ENCODE measurements at places on chromosomes 13 and 19.

- DNase-seq: peak; percentile 29
Measured at GRCh38 chr19:12720851-12721655, 2.7 kb downstream of the TNPO2 start.

DNA sequence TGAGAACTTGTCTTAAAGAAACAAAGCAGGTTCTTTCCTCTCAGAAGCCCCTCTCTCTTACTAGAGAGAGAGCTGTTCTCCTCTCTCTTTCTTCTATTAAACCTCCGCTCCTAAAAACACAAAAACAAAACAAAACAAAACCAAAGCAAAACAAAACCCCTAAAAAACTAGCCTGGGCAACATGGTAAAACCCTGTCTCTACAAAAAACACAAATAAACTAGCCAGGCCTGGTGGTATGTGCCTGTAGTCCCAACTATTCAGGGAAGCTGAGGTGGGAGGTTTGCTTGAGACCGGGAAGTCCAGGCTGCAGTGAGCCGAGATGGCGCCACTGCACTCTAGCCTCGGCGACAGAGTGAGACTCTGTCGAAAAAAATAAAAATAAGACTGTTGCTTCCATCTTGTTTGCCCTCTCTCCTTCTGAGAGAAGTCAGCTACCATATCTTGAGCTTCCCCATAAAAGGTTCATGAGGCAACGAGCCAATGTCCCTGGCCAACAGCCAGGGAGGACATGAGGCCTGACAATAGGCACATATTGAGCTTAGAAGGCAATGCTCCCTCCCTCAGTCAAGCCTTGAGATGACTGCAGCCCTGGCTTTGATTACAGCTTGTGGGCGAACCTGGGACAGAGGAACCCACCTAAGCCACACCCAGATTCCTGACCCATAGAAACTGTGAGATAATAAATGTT lies 17.5 kb upstream of the FLT3 start:
- no peak for DNase-seq

- DNase-seq: no peak
Measured at GRCh38 chr19:1854542-1855039, 6.3 kb upstream of the REXO1 start.

DNA sequence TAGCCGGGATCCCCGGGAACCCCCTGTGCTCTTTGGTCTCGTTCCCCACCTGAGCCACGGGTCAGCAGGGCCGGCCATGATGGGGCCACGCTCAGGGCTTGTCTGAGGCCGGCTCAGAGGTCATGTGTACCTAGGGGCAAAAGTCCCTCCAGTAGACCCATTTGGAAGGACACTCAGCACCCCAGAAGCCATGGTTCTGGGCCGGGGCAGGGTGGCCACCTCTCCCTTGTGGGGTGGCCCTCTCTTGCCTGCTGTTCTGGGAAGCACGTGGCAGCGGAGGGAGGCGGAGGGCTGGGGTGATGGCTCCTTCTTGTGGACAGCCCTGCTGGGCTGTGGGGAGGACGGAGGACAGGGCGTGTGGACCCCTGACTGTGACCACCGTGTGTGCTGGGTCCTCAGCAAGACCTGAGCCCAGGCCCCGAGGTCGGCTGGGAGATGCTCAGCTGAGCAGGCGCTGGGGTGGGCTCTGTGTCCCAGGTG lies 6.4 kb upstream of the PEAK3 start:
- no peak for DNase-seq

- DNase-seq: no peak
Measured at GRCh38 chr13:30841154-30841553, 64.9 kb upstream of the MEDAG start.

DNA sequence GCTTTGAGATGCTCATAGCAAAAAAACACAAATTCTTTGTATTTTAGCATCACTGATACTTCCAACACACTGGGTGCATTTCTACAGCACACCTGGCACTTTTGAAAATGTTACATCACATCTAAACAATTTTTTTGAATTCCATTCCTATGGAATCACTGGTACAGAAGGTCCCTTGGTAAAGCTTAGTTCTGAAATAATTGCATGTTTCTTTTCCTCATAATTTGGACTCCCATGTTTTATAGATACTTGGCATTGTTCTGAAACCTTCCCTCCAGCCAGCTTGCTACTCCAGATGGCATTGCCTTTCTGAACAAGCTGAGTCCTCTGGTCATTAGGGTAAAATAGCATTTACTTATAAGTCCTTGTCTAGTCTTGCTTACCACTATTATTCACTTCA lies 481.3 kb upstream of the GPC6 start:
- no peak for DNase-seq

DNA sequence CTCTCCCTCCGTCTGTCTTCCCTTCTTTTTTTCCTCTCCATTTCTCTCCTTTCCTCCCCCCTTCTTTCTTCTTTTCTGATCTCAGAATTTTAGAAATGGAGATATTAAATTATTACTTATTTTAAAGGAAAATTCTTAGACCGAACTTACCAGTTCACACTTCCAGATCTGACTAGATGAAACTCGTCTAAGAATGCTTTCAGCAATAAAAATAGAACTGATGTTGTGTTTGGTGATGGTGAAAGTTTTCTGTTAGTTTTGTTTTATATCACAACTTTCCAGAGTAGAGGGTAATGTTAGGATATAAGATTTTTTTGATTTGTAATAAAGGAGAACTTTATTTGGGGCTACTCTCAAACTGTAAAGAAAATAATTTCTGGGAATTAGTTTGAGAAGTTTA lies 29.9 kb downstream of the UCHL3 start:
- no peak for DNase-seq

GRCh38 chr13:40087091-40088002 lies 431.9 kb downstream of the COG6 start:
- DNase-seq: no peak

- DNase-seq: no peak
Measured at GRCh38 chr19:17170538-17171297, 44.4 kb upstream of the USE1 start.

- DNase-seq: no peak
Measured at GRCh38 chr13:51323824-51324511, 15.5 kb upstream of the SERPINE3 start.

- no peak for DNase-seq
Measured at GRCh38 chr13:94656766-94657165, 55.1 kb downstream of the GPR180 start.

DNA sequence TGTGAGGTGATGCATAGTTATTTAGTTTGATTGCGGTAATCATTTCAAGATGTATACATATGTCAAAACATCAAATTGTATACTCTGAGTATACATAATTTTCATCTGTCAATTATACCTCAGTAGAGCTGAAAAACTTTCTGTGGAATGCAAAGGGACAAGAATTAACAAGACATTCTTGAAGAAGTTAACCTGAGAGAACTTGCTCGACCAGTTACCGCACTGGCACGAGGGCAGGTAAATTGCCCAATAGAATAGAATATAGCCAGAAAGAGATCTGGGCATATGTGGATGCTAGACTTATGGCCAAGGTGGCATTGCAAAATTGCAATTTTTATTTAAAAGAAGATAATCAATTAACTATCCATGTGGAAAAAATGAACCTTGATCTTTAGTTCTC lies 42.3 kb upstream of the GJB6 start:
- no peak for DNase-seq

DNA sequence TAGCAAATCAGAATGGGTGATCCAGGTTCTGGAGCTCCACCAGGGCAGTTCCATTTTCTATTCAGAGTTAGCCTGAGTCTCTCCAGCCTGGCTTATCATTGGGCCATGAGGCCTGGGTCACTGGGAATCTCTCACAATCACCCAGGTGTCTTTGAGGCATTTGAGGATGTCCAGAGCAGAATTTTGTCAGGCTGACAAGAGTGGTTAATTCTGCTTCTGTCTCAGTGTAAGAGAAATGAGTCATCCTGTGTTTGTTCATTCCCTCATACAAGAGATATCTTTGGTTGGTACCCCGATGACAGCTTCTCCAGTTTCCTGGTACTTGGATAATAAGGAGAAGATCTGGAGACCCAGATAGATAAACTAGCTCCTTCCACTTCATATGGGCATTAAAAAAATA lies 10.4 kb downstream of the ZNF93 start:
- DNase-seq: no peak

DNA sequence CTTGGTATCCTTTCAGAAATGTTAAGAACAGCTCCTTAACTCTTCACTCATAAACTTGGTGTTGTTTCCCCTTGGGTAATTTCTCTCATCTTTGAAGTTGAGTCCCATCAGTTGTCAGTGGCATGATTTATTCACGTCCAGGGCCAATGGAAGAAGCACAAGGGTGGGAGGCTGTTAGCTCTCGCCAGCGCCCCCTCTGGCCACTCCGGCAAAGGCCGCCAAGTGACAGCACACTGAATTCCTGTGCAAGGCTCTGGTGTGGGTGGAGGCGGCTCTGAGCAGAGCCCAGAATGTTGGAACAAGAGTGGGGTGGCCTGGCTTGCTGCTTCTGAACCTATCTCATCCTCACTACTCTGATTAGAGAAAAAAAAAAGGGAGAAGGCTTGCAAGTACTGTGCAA lies 13.1 kb upstream of the MEDAG start:
- no peak for DNase-seq

- DNase-seq: no peak
Measured at GRCh38 chr13:112959701-112960542, 9.1 kb upstream of the MCF2L start.

GRCh38 chr19:15464394-15465385 lies at the start of gene RASAL3:
Gene RASAL3, minus strand, starts transcription at chr19:15464544. Its CDS starts 186 bp downstream, at chr19:15464358.
- DNase-seq: no peak

DNA sequence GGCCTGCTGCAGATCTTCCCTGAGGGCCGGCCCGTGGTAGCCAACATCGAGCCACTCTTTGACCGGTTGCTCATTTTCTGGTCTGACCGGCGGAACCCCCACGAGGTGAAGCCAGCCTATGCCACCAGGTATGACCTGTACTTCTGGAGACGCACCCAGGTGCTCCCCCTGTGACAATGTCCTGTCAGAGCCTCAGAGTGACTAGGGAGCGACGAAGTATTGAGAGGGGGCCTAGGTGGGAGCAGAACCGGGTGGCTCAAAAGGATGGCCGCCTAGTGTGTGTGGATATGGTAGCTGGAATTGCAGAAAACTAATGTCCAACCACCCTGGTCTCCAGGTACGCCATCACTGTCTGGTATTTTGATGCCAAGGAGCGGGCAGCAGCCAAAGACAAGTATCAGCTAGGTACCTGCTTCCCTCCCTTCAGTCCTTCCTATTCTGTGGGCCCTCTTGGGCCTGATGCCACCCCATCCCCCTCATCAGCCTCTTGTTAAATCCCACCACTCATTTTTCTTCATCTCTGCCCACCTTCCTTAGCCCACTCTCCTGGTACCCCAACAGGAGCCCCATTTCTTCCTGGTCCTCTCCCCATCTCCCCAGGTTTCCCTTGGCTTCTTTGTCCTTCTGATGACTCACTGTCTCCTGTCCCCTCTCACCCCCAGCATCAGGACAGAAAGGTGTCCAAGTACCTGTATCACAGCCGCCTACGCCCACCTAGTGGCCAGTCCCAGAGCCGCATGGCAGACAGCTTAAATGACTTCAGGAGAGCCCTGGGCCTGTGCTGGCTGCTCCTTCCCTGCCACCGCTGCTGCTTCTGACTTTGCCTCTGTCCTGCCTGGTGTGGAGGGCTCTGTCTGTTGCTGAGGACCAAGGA lies 8.4 kb downstream of the EGLN2 start:
- no peak for DNase-seq

DNA sequence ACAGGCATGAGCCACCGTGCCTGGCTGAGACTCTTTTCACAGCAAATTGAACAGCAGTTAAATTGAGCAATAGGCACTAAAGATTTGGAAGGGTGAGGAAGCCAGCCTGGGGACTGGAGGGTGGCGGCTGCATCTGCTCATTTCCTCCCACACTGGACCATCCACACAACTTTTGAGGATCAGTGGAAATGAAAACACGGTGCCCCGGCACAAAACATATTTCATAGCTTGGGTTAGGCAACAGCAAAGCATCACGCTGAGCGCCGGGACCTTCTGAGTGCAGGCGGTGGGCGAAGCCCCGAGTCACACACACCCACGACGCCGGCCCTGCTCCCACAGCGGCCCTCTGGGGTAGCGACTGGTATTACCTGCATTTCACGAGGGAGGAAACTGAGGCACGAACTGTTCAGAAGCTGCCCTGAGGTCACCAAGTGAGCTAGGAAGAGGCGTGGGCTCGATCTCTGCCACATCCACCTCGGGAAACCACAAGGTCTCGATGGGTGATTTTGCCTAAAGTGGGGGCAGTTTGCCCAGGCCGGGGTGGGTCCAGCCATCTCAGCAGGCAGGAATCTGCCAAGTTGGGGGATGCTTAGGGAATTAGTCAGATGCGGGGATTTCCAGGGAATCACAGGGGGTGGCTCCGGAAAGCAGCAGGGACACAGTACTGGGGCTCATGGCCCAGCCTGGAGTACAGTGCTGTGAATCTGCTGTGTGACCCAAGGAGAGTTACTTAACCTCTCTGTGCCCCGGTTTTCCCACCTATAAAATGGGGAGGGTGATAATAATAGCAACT lies 3.5 kb upstream of the SBNO2 start:
- DNase-seq: no peak

DNA sequence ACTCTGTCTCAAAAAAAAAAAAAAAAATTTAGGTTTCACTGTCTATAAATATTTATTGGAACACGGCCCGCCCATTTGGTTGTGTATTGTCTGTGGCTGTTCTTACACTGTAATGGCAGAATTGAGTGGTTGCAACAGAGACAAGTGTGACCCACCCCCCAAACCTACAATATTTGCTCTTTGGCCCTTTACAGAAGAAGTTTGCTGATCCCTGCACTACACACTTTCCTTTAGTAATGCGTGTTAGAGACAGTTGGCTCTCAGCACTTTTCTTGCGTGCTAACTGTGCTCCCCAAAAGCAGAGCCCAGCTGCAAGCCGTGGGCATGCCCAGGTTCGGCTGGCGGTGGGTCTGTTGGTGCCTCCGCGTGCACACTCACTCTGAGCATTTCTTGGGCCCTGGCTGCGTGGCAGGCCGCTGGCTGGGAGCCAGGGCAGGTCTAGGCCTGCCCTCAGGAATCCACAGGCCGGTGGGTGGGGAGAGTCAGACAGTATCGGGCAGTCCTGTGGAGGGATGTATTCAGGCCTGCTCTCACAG lies 72.6 kb downstream of the SIPA1L3 start:
- DNase-seq: no peak

DNA sequence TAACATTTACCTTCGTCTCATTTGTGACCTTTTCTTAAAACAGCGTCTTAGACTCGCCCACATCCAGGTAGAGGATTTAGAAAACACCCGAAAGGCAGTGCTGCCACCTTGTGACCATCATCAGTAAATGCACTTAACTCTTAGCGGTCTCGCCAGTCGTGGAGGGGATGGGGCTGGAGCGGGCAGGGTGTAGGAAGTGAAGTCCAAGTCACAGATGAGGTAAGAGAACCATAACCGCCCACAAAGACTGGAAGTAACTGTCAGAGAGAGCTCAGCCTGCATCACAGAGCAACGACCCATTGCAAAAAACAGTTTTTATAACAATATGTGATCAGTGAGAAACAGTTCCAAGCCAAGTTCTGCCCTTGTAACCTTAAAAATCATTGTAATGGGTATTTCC lies 10.7 kb upstream of the CEACAM3 start:
- DNase-seq: peak; percentile 25

DNA sequence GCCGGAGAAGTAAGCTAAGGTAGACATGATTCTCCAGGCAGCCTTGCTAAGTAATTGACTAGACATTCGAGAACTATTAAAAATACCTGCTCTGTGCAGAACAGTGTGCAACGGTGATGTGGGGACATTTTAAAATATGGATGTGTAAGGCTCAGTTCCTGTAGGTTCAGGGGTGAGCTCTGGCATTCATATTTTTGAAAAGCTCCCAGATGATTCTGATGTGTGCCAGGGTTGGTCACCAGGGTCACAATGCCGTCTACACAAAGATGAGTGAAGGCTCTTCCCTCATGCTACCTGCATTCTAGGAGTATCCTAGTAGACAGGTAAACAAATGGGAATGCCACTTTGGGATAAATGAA lies 702 bp upstream of the EPSTI1 start:
- no peak for DNase-seq

GRCh38 chr13:93882086-93882651 lies 597.3 kb downstream of the DCT start:
- DNase-seq: no peak
